ENCODE measurements at places on chromosomes 6 and 20. TPM values are rescaled to one million over a fixed set of nuclear protein-coding genes. Genes with fewer than 3 reads are reported as not detected.

WFDC9 gene
- total RNA-seq = not detected

NRSN1 gene
- not detected for total RNA-seq

ELOVL2 gene
- not detected for total RNA-seq

CD109 gene
- total RNA-seq = 12.2 TPM

HEBP2 gene
- total RNA-seq = 28.0 TPM

HLA-DRB5 gene
- 0.28 TPM for total RNA-seq

TSPYL1 gene
- total RNA-seq = 46.0 TPM

HSPA12B gene
- total RNA-seq = not detected

RIPPLY2 gene
- total RNA-seq = not detected

COL11A2 gene
- 1.0 TPM for total RNA-seq

LGSN gene
- not detected for total RNA-seq

RSPO4 gene
- total RNA-seq = not detected

COL12A1 gene
- not detected for total RNA-seq

PLCB1 gene
- total RNA-seq = 2.8 TPM

TBC1D22B gene
- 13.9 TPM for total RNA-seq

HLA-DQB1 gene
- 13.9 TPM for total RNA-seq

SLC22A2 gene
- total RNA-seq = not detected

SNAP25 gene
- total RNA-seq = not detected

SRC gene
- 1.1 TPM for total RNA-seq

OPN5 gene
- not detected for total RNA-seq

Data from activated naive CD8-positive, alpha-beta T cell treated with anti-CD3 and anti-CD28 coated beads for 36 hours (primary cell).